HCT116 (cell line): ENCODE measurements at places on chromosomes 3 and 15. TPM values are rescaled to one million over a fixed set of nuclear protein-coding genes. Genes with fewer than 3 reads are reported as not detected.

GRCh38 chr3:137972396-137972795 is 37.6 kb upstream of the CLDN18 start:
- no peak for DNase-seq

PIF1 gene
- 34.9 TPM for total RNA-seq

RHOV gene
- 6.0 TPM for total RNA-seq

NGLY1 gene
- total RNA-seq: 29.4 TPM

DNA sequence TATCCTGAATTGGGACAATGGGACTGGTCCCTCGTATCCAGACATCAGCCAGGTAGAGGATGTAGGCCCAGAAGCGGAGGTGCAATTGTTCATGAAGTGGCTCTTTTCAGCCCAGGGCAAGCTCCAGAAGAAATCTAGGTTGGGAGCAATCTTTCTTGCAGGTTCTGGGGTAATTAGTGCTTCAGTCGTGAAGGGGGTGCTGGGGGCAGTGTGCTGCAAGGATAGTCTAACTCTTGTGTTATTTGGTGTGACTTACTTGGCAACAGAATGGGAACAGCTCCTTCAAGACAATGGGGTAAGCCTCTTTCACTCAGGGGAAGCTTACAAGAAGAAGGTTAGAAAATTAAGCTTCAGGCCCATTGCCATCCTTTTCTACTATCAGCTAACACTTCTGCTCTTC is 273.0 kb downstream of the DIPK2A start:
- DNase-seq: no peak
